ENCODE measurements at places on chromosomes 6 and 20. TPM values are rescaled to one million over a fixed set of nuclear protein-coding genes. Genes with fewer than 3 reads are reported as not detected.

GRCh38 chr6:43491750-43492661 is 14.6 kb downstream of the TJAP1 start:
- peak; percentile 47 for DNase-seq

DNA sequence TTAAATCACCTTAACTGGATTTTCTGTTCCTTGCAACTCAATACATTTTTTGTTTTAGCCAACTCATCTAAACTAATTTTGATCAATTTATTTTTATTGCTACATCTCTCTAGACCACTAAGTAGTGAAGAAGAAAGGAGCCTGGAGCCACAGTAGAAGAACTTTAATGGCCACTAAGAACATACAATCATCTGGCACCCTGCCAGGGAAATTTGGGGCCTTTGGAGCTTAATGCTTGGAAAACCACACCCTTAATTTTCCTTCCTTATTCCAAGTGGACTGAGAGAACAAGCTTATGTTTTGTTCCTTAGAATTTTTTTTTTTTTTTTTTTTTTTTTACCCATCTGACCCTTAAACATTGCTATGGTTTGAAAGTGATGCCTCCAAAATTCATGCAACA is 12.0 kb upstream of the GMDS start:
- DNase-seq, result no peak

FKBP5 gene
- polyA plus RNA-seq, result 6.9 TPM

- DNase-seq, result no peak
These were observed 23.5 kb upstream of the IBTK start for GRCh38 chr6:82270881-82271635.

- no peak for DNase-seq
These were observed 124.1 kb downstream of the PREX1 start for GRCh38 chr20:48703511-48704219.

GRCh38 chr6:136641166-136641565 is 90.9 kb upstream of the MAP7 start:
- no peak for DNase-seq

LIN28B gene
- not detected for polyA plus RNA-seq

POPDC3 gene
- 29.1 TPM for polyA plus RNA-seq

TUBB2B gene
- 6.1 TPM for polyA plus RNA-seq

DNA sequence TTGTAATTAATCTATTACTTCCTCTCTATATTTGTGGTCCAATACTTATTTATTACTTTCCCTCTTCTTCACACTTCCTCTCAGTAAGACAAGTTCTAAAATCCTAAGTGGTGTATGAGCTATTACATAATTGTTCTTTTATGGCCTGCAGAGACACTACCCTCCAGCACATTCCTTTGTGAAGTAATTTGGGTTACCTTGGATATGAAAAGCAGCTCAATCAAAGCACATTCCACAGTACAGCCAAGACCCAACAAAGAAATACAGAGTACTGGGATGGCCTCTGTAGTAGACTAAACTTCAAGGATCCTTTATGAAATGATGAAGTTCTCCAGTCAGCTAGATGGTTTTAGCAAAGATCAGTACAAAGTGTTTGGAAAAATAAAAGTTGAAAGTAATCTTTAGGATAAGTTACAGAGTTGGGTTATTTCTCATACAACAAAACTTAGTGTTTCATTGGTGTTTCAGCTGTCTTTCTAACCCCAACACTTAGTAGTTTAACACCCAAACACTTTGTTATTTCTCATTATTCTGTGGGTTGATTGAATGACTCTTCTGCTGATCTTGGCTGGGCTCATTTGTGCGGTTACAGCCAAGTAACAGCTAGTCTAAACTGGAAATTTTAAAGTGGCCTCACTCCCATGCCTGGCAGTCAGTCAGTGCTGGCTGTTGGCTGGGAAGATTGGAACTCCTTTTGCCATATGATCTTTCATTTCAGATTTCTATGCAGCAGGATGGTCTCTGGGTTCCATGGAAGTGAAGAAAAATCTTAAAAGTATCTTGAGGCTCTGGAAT is 161.5 kb upstream of the POU3F2 start:
- no peak for DNase-seq

DNA sequence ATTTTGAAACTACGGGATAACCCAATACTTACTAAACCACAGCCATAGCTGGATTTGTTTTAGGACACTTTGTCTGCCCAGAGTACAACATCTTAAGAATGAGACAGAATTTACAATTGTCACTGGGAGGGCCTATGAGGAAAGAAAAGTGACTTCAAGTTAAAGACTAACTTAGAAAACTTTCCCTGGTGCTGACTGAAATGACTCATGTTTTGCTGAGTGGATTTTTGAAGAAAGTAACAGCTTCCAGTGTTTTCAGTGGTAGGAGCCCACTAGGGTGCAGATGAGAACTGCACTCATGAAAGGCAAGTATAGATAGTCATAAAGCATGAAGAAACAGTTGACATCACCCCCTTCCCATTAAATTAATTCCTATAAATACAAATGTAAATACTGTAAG is 988.2 kb upstream of the MAP3K7 start:
- no peak for DNase-seq

BACH2 gene
- 2.2 TPM for polyA plus RNA-seq

MARCKS gene
- 127 TPM for polyA plus RNA-seq

- no peak for DNase-seq
These were observed 24.7 kb downstream of the MRPL14 start for GRCh38 chr6:44102527-44102926.

ADGRG6 gene
- polyA plus RNA-seq, result 11.7 TPM
